NCI-H1048 (cell line): ENCODE measurements at places on chromosomes 1 and 21.

- DNase-seq, result no peak
Measured at GRCh38 chr21:44548381-44548780, 2.9 kb downstream of the KRTAP10-2 start.

- no peak for DNase-seq
Measured at GRCh38 chr1:219570937-219571336, 42.0 kb downstream of the ZC3H11B start.

DNA sequence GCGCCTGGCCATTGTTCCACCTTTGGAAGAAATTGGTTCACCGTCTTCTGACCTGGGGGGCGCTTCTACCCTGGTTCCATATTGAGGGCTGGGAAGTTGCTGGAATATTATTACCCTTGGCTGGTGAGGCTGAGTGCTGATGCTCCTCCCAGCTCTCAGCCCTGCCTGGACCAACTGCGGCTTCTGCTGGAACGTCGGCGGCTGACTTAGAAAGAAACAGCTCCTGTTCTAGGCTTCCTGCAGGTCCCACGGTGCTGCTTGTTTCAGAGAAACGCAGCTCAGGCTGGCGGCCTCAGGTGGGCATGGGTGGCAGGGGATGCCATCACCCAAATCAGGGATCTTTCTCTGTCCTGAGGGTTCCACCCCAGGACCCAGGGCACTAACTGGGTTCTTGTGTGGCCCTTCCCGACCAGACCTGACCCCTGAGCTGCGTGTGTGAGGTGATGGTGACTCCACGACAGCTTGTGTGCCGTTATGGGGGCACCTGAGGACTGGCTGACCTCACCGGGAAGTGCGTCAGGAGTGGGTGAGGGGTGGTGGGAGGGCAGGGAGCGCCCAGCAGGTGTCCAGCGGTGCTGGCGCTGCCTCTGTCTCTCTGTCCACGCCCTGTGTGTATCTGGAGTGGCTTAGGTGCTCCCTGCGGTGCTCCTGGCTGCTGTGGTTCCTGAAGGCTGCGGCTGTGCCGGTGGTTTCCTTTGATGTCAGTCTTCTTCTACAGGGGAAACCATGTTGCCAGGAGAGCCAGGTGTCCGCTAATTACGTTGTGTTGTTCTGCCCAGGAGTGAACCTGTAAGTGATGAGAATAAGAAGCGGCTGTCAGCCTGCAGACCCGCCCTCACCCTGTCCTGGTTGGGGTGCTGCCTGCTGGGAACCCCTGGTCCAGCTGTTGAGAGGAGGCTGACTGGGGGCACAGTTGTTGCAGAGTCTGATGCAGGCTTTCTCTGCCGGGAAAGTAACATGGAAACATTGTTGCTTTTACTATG, 8.9 kb downstream of the SKI start:
- DNase-seq, result no peak

DNA sequence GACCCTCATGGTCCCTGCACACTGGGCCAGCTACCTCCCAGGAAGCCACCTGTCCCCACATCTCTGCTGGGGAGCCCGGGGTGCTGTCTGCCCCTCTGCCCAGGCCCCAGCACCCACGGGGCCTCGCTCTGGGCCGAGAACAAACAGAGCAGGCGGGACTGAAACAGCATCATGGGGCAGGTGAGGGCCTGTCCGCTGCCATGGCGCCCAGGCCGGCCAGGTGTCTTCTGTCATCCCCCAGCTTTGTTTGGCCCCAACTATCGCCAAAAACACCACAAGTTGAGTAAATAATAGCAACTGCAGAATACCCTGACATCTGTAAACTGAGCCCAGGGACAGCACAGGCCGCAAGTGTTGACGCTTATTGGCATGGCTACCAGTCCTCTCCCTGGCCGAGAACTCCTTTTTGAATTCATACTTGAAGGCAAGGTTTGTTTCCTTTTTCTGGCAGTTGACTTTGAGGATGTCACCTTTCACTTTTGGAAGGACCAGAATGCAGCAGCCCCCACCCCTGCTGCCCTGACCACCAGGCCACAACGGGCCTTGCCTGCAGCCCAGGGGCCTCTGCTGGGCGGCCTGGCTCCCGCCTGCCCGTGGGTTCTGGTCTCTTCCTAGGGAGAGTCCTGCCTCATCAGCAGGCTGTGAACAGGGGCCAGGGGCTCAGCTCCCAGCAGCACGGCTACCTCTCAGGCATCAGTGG, 152.7 kb downstream of the CASZ1 start:
- DNase-seq, result no peak

DNA sequence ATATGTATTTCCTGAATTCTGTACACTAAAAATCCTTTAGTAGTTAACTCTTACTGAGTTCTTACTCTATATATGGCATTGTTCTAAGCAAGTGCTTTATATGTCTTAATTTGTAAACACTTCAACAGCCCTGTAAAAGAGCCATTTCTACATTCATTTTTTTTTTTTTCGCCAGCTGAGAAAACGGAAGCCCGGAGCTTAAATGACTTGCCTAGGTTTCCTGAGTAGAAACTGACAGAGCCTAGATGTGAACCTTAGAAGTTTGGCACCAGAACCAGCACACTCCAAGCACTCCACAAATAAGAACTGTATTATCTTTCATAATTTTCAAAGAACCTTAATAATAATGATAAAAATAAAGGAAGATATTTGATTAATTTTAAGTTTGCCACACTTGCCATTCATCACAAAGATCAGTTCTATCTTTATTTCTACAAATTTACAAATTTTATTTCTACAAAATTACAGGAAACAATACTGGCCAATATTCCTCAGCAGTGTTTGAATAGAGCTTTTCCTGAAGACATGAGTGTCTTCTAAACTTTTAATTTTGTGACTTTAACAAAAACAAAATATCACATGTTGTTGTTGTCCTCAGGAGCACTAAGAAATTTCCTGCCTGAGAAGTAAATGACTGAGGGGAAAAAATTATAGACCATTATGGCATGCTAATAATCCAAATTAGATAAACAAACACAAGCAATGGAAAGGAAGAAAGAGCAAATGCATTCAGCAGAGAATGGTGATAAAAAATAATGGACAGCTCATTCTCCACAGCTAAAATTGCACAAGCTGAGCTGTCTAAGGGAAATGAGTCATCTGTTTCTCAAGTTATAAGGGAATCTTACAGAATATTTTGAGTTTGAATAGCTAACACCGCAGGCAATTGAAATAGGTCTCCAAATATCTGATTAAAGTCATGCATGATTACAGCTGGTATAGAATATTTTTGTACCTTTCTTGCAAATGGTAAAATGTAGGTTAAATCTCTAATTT, 71.2 kb downstream of the DPYD start:
- DNase-seq, result no peak

- DNase-seq, result no peak
Measured at GRCh38 chr21:16215193-16215592, 485.4 kb downstream of the USP25 start.

DNA sequence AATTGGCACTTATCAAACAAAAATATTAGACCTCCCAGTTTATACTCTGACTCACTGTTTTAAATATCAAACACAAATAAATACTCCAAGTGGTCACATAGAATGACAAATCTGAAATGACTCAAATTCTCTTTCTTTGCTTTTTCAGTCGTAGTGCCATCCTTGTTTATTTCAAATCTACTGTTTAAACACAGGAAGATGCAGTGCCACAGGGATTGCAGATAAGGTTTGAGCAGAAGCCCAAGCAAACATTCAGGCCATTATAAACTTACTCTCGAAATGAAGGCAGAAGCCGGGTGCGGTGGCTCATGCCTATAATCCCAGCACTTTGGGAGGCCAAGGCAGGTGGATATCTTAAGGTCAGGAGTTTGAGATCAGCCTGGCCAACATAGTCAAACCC, 255.4 kb upstream of the PLXNA2 start:
- no peak for DNase-seq

DNA sequence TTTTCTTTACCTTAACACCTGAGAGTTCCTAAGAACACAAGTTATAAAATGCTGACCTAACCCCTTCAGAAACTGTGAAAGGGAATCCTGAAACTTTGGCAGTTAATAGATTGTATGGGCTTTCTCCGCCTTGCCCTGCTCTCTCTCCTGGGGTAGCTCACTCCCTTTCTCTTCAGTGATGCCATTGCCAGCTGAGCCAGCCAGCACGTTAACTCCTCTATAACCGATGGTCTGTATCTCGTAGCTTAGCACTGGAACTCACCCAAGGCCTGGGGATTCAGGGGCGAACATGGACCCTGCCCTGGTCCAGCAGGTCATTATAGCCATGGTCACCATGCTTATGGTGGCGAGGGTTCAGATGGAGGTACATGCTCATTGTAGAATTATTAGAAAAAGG, 40.7 kb downstream of the TRAPPC10 start:
- DNase-seq, result no peak

GRCh38 chr1:110012100-110012780, 22.2 kb upstream of the STRIP1 start:
- no peak for DNase-seq

DNA sequence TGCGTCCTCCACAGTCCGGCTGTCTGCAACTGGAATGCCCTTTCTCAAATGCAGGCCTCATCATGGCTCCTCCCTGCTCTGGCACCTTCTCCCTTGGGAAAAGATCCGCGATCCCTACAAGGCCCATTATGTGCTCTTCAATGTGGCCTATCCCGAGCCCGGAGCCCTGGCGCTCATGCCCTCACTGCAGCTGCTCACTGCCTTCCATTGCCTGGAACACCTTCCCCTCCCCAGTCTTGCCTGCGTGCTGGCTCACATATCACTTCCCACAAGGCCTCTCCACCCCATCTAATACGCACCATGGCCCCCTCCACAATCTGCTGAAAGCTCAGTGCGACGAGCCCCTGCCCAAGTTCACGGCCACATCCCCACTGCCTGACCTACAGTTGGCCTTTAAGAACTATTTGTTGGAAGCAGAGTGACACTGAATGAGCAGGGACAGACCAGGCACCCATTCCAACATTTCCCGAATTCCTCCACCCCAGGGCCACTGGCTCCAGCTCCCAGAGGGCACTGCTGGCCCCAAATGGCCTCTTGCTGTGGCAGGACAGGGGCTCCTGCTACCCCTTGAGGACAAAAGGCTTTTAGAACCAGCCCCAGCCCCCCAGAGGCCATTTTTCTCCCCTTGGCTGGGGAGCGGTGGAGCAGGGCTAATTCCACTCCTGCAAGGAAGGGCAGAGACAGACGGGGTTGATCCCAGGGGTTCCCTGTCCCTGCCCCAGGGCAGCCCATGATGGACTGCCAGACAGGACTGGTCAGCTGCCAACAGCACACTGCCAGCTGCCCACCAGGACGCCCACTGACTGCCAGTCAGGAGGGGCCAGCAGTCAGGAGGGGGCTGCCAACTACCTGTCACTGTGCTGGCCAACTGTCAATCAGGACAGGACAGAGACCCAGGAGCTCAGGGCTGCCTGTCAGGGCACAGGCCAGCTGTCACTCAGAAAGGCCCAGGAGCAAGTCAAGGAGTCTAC, 64.8 kb downstream of the DHRS3 start:
- DNase-seq, result no peak

- DNase-seq, result no peak
Measured at GRCh38 chr1:117636637-117637425, 31.0 kb downstream of the TENT5C start.

- DNase-seq, result no peak
Measured at GRCh38 chr1:79197421-79197820, 190.9 kb upstream of the ADGRL4 start.

GRCh38 chr1:178243119-178243518, 149.2 kb downstream of the RASAL2 start:
- DNase-seq, result no peak

GRCh38 chr1:54968551-54968950, 11.9 kb upstream of the TMEM61 start:
- DNase-seq, result no peak

DNA sequence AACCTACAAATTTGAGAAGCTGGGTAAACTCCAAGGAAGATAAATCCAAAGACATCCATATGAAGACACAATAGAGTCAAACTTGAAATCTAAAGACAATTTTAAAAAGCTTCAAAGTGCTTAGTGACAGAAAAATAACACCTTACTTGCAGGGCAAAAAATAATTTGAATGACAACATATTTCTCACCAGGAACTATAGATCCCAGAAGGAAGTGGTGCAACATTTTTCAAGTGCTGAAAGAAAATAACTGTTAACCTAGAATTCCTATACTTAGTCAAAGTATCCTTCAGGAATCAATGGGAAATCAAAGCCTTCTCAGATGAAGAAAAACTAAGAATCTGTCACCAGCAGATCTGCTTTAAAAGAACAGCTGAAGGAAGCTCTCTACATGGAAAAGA, 184.4 kb downstream of the HLX start:
- no peak for DNase-seq

DNA sequence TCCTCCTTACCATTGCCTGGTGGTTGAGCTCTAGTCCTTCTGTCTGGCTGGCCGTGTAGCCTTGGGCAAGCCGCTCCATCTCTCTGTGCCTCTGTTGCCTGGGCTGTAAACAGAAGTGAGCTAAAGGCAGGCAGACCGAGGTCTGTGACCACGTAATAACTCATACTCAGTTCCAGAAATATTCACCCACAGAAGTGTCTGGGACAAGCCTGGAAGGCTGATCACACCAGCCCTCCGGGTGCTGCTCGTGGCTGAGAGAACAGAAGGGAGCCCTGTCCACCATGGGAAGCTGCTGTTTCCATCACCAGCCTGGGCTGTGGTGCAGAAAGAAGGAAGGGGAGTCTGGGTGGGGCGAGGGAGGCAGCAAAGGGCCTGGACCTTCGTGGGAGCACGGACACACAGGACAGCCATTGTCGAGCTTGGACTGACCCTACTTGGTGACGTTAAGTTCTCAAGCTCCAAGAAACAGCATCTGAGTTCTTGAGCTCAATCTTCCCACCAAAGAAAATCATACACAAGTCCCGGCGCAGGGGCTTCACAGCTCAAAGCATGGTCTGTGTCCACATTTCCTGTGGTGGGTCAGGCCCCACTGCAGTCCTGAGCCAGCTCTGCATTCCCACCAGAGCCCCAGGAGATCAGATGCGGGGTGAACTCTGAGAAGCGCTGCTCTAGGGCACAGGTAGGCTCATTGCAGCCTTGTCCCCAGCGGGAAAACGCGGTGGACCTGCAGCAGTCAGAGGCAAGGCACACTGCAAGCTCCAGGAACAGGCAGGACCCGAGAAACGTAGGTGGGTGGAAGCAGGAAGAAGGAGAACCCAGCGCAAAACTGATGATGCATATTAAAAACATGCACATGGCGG, 61.8 kb downstream of the RUNX3 start:
- no peak for DNase-seq

DNA sequence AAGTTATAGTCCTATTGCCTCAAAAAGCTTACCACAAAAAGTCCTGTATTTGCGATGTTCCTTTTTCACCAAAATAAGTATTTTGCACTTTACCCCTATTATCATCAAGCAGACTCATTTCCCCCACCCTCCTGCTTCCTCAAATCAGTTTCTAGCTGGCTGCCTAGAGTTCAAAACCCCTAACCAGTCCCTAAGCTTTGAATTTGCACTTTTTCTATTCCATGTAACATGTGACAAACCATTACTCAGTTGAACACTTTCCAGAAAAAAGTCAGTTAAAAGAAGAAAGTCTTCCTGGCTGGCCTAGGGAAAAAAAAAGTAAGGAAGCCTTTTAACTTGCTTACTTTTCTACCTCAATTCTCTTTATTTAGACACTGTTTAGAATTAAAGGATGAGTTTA, 8.2 kb downstream of the CEP170 start:
- no peak for DNase-seq

DNA sequence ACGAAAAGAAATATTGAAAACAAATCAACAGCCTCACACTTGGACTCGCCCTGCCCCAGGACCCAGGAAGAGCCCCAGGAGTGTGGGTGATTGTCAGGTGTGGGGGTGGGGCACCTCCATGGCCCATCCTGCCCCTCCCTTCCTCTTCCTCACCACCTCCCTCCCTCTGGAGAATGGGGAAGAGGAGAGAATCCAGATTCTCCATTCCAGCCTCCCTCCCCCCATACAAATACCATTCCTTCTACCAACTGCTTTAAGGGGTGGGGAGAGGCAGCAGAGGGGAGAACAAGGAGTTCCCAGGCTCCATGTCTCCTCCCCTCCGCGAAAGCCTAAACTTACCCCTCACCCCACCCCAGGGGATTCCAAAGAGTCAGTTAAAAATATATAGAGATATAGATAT, 36.7 kb downstream of the MEF2D start:
- no peak for DNase-seq
